ENCODE measurements at places on chromosomes 3 and 15. TPM values are rescaled to one million over a fixed set of nuclear protein-coding genes. Genes with fewer than 3 reads are reported as not detected.

Gene ASB14
- not detected for total RNA-seq

Gene C2CD4B
- total RNA-seq = 0.24 TPM

Gene ITIH1
- total RNA-seq = not detected

DNA sequence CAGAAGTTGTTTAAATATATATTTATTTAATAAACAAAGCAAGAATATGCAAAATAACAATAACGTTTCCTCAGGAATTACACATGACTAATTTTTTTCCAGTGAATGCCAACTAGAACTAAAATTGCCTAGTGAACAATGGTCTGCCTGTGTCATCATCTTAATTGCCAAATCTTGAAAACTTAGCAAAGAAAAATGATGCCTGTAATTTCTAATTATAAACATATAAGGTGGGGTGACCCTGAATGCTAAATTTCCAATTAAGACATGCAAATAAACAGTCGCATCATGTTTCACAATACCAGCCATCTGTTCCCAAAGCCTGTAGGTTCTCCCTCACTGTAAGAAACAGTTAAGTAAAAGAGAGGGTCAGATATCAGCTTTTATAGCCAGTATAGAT lies 67.6 kb upstream of the PLCL2 start:
- peaks cover 15% of the 10 kb centered on the region for H3K4me1 ChIP-seq
- no peak for DNase-seq

DNA sequence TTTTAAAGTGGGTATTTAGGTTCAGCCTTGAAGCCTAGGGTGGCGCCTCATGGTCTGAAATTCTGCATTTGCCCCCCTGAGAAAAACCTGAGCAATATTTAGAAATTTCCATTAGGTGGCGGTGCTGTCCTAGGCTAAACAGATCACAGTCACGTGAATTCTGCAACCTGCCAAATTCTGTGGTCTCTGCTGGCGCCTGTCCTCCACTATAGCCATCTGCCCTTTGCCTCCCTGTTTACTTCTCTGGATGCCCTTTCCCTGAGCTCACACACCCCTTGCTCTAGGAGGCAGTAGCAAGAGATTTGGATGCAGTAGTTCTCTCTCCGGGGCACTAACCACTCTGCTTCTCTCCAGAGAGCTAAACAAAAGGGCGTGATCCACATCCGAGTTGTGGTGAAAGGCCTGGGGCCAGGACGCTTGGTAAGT lies 9.1 kb downstream of the MRPS11 start:
- peaks cover 9% of the 10 kb centered on the region for H3K4me1 ChIP-seq
- H3K4me3 ChIP-seq = no peak overlapping the region
- H3K27ac ChIP-seq = no peak overlapping the region
- peak; percentile 10 for DNase-seq

Data from activated T-cell treated with anti-CD3 and anti-CD28 coated beads, Interleukin-2, amount 50 U/mL, for 72 hours (primary cell).